Activated CD8-positive, alpha-beta memory T cell treated with anti-CD3 and anti-CD28 coated beads, Interleukin-2, amount 10 ng/mL, durations not matched to agents 7 days and 5 days (primary cell): ENCODE measurements at places on chromosomes 11 and 22.

DNA sequence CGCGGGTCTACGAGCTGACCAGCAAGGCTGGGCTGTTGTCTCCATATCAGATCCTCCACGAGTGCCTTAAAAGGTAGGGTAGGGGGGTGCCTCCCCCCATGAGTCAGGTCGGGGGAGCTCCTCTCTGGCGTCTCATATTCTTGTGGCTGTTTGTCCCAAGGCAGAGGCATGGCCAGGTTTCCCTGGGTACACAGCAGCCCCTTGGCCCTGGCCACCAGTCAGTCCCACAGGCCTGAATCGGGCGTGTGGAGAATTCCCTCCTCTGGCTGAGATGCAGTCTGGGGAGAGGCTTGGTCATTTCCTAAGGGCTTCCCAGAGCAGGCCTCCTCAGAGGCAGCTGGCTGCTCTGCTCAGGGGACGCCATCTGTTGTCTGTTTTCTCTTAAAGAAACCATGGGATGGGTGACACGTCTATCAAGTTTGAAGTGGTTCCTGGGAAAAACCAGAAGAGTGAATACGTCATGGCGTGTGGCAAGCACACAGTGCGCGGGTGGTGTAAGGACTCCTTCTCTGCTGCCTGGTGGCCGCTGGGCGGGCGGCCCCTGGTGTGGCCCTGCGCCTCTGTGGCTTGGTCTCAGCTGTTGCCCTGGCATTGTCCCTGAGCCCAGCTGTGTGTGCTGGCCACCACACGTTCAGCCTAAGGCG lies 9.6 kb upstream of the RANBP1 start:
- no peak for DNase-seq

DNA sequence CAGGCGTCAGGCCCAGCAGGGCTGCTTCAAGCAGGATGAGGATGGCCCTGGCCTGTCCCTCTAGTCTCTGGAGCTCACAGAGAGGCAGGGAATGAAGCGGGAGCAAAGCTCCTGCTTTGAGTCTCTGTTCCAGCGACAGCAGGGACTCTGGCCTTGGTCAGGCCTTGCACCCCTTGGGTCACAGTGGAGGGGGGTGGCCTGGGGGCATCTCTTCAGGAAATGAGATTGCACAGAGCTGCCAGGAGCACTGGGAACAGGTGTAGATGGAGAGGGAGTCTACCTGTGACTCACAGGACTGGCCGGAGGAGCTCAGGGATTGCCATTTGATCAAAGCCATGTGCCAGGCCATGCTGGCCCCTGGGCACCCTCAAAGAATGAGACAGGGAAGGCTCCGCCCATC lies 1.6 kb downstream of the ANO1 start:
- no peak for DNase-seq

- DNase-seq = no peak
Observed at GRCh38 chr22:35446365-35446764, 46.4 kb downstream of the MCM5 start.

GRCh38 chr22:48238966-48239365 lies 1476.5 kb downstream of the TBC1D22A start:
- DNase-seq = no peak

- no peak for DNase-seq
Observed at GRCh38 chr11:62082292-62082657, 41.5 kb upstream of the INCENP start.

GRCh38 chr11:99884750-99885149 lies 802.3 kb upstream of the ARHGAP42 start:
- no peak for DNase-seq

DNA sequence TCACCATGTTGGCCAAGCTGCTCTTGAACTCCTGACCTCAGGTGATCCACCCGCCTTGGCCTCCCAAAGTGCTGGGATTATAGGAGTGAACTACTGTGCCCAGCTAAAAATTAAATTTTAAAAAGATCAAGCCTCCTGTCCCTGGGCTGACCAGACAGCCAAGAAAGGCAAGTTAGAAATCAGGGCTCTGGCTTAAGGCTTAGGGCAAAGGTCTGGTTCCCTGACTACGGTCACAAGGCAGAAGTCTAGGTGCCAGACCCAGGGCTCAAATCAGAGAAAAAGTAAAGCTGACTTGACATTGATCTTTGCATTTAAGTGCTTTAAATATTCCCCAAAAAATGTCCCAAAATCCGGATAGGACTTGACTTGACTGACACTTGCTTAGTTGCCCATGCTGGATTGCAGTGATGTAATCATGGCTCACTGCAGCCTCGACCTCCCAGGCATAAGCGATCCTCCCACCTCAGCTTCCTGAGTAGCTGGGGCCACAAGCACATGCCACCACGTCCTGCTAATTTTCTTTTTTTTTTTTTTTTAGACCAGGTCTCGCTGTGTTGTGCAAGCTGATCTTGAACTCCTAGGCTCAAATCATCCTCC lies 17.3 kb upstream of the CRKL start:
- no peak for DNase-seq

DNA sequence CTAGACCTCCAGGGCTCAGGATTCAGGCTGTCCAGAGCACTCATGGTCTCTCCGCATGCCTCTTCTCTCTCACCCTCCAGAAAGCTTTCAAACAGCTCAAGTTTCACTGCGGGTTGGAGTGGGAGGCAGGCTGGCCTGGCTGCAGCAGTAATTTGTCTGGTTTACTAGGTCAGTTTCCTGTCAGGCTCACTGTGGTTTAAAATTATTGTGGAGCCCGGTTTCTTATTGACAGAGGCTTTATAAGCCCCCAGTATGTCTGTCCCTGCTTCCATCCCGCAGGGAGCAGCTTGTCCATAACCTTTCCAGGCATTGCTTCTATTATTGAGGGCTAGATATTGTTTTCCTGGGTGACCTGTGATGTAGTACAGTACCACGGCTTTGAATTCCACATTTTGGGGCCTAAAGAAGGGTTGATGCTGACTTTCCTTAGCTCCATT lies 235.3 kb upstream of the SORL1-AS1 start:
- no peak for DNase-seq

DNA sequence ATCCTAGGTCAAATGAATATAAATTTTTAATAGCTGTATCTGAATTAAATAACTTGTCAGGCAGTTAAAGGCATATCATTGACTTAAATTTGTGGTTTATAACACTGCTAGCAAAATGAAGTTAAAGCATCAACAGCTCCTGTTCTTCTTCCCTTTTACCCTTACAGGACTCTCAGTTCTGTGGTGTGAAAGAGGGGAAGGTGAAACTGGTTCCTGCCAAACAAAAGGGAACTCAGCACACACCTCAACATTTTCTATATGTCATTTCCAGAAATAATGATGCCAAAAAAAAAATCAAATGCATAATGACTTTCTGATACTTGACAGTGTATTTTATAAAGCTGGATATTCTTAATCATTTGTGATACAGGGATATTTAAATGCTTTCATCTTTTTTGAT lies 21.2 kb downstream of the ARL14EP start:
- no peak for DNase-seq

GRCh38 chr11:117529816-117530215 lies 202.2 kb downstream of the CEP164 start:
- DNase-seq = no peak

- peak; percentile 80 for DNase-seq
Observed at GRCh38 chr11:57649826-57650738, at the start of gene YPEL4. Gene YPEL4, minus strand, starts transcription at chr11:57649912. Its CDS starts 2,805 bp downstream, at chr11:57647107.

- DNase-seq = no peak
Observed at GRCh38 chr22:46203601-46203980, 46.5 kb downstream of the CDPF1 start.

DNA sequence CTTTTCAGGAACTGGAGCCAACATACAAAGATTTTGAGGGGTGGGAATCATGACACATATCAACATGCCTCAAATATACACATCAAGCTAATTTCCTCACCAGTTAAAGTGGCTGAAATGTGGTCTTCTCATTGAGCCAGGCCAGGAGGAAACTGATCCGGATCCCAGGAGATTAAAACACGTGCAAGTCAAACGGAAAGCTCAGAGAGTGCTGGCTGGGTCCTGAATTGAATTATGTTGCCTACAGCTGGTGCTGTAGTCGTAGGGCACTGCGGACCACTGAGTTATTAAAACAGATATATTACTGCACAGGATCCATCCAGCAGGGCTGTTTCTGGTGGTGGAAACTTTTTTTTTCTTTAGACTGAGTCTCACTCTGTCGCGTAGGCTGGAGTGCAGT lies 14.1 kb upstream of the WNT7B start:
- no peak for DNase-seq

- no peak for DNase-seq
Observed at GRCh38 chr11:8070417-8071115, 10.4 kb upstream of the TUB start.

DNA sequence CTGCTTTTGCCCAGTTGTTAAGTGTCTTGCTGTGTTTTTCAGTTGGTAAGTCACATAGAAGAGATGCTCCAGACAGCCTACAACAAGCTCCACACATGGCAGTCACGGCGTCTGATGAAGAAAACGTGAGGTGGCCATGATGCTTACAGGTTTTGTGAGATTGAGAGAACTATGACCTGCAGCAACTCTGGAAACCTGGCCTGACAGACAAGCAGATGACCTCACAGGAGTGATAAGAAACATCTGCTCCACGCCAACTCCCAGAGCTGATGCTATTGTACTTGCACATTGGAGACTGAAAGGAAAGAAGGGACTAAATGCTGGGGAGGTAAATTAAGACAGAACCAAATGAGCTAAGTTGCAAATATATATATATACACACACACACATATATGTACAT lies 28.6 kb upstream of the LDHA start:
- DNase-seq = no peak

- DNase-seq = no peak
Observed at GRCh38 chr22:37137131-37137530, 12.6 kb downstream of the IL2RB start.

GRCh38 chr11:120186456-120186773 lies 24.4 kb upstream of the OAF start:
- no peak for DNase-seq

DNA sequence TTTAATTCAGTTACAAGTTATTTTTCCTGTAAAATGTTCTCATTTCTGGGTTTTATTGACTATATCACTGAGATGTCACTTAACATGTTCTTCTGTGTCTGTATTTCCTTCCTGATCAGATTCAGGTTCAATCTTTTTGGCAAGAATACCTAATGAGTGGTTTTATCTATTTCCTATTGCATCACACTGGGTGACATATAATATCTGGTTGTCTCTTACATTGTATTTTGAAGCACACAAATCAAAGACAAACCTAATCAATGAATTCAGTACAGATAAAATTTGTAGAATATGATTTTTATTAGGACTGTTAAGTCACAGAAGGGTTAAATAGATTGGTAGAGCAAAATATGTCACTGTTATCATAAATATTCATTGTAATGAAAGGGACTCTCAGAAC lies 60.4 kb downstream of the BCL2L13 start:
- no peak for DNase-seq

DNA sequence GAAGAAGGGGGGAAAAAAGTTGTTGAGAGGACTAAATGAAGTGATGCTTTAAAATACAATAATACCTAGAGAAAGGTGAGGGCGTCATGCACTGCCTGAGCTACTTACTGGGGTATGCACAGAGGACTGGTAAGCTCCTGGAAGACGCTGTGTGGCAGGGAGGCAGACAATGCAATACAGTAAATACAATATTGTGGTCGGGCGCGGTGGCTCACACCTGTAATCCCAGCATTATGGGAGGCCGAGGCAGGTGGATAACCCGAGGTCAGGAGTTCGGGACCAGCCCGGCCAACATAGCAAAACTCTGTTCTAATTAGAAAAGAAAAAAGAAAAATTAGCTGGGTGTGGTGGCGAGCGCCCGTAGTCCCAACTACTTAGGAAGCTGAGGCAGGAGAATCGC lies 683 bp upstream of the SYTL2 start:
- DNase-seq = no peak
